ENCODE measurements at places on chromosomes 7 and 10.

DNA sequence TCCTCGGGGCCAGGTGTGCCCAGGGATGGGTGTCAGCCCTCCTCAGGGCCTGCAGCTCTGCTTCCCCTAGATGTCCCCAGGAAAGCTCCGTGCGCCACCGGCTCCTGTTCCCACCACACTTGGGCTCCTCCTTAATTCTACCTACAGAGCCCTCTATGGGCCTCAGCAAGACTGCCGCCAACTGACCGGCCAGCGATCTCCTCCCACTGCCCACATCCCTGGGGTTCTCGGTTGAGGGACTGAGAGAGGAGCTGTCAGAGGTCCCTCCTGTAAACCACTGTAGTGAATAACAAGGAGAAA is 5.3 kb upstream of the LDB3 start:
- DNase-seq = no peak

- DNase-seq = no peak
Measured at GRCh38 chr10:130967161-130967560, 344.4 kb downstream of the TCERG1L start.

- no peak for DNase-seq
Measured at GRCh38 chr7:118232837-118233236, 8.3 kb downstream of the ANKRD7 start.

DNA sequence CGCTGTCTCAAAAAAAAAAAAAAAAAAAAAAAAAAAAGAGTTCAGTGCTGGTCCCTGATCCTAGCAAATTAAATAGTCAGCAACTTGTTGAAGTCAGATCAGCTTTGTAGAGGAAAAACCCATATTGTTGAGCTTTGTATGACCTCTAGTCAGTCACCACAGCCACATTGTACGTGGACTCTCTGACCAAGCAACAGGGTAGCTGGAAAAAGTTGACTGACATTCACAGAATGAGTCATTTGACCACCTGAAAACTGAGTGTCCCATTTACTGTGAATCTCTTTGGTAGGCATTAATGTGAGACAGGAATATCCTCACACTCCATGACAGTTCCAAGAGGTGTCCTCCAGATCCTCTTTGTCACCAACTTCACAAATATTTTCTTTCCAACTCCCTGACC is 371.1 kb downstream of the LRRTM3 start:
- no peak for DNase-seq

DNA sequence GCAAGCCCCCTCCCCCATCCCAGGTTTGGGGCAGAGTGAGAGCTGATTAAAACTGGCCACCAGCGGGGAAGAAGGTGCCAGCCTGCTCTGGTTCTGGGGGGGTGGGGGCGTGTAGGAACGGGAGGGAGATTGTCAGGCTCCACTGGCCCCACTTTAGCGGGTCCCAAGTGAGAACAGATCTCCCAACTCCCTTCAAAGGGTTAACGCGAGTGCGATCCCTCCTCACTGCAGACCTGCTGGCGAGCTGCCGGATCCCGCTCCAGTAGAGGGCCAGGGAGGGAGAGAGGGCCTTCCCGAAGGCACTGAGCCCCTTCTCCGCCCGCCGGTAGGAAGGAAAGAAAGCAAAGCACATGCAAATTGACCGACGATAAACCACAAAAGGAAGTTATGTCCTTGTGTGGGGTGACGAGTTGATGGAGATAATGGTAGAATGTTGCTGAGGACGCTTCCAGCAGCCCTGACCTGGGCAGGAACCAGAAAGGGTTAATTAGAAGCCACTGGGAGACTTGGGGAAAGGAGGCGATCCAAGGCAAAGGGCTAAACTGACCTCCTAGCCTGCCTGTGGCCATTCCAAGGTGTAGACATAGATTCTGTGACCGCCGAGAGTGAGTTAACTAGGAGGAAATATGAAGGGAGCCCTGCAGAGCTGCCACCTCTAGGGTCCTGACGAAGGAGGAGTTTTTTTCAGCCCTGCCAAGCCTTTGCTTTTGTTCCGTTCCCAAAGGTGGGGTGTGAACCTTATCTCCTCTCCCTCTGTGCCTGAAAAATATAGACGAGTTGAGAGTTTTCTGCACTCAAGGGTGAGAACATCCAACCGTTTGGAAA is 1.5 kb downstream of the NRG3 start:
- DNase-seq = no peak

GRCh38 chr10:51079331-51079730 is 5.0 kb downstream of the PRKG1 start:
- no peak for DNase-seq

DNA sequence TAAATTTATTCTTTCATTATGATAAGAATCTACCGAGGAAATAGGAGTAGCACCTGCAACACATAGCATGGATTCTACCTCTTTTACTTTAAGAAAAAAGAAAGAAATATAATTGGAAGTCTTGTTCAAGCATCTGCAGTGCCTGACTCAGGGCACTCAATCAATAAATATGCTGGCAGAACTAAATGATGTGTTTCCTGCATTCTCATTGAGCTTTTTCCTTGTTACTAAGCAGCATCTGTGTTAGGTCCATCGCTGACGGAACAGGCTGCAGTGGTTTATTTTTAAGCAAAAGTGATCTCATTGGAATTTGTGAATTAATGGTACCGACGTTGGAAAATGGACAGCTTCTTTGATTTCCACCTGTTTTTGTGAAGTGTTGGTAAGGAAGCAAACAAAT is 417.5 kb downstream of the DPP6 start:
- DNase-seq = no peak

- no peak for DNase-seq
Measured at GRCh38 chr10:69685802-69686585, 55.9 kb downstream of the FAM241B start.

- DNase-seq = no peak
Measured at GRCh38 chr7:51311166-51311565, 5.4 kb downstream of the COBL start.

- DNase-seq = peak; percentile 41
Measured at GRCh38 chr7:50068850-50069551, 24.0 kb downstream of the ZPBP start.

DNA sequence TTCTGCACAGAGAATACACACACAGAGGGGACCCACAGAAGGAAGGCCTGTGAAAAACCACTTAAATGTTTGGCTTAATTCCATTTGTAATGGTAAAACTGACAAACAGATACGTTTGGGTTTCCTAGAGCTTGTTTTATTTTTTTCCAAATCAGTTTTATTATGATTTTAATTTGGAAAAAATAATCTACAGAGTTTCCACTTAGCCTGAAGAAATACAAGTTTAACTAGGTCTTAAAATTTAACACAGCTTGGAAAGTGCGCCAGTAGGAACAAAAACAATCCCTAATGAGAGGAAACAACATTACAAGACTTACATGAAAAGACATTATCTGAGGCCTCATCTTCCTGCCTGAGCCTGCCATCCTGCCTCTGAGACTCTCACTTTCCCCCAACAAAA is 58.5 kb upstream of the CARD11 start:
- DNase-seq = no peak

- DNase-seq = peak; percentile 46
Measured at GRCh38 chr7:101586078-101586905, 42.8 kb downstream of the MYL10 start.

Data from right renal cortex interstitium (tissue), 3 donors.